Activated CD8-positive, alpha-beta memory T cell treated with anti-CD3 and anti-CD28 coated beads for 1 hour (primary cell): ENCODE measurements at places on chromosomes 4 and X.

GRCh38 chr4:58138786-58139668 lies 1028.8 kb upstream of the IGFBP7 start:
- no peak for DNase-seq

- DNase-seq = no peak
These were observed 175.3 kb downstream of the TSPAN5 start for GRCh38 chr4:98482847-98483806.

DNA sequence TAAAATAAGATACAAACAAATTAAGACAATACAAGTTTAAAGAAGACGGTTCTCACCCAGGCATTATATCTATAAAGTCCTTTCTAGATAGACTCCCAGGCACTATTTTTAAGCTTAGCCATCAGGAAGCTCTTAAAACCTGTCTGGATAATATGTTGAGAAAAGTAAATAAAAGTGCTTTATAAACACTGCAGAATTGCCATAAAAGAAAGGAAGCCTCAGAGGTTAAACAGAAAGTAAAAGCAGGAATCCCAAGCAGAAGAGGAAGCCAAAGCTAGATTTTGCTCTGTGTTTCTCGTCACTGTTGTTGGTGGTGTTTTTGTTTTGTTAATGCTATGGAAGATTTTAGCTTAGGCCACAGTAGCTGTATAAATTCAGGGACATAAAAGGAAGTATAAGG lies 1267.3 kb downstream of the PCDH19 start:
- no peak for DNase-seq

DNA sequence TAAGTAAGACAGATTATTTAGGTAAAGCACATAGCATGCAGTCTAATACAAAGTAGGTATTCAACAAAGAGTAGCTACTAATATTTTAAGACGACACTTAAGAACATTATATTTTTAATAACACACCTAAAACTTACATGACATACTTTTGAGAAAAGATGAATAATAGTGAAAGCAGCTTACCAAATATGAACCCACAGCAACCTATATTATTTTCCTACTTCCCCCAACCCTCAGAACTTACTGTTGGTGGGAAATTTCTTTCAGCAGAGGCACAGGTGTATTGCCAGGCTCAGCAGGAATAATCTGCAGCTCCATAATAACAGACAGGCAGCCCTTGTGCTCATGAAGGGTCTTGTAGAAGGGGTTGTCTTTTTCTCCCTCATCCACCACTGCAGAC lies 498.9 kb downstream of the GLUD2 start:
- no peak for DNase-seq

DNA sequence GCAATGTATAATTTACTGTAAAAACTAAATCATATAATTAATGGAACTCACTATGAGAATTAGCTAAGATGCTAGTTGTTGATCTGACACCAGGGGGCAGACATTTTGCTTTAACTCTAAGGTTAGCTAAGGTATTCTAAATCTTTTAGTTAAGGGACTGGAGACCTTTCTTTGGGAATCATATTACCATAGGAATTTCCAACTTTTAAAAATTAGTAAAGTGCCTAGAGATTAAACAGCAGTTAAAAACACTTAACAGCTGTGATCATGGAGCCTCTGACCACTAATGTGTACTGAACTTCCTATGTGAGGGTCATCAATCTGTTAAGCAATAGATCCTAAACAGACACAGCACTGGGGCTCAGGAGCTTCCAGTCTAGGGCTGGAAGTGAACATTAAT lies 226.6 kb downstream of the NSUN7 start:
- DNase-seq = no peak
